ENCODE measurements at places on chromosomes 6 and 20. TPM values are rescaled to one million over a fixed set of nuclear protein-coding genes. Genes with fewer than 3 reads are reported as not detected.

The STX16 gene
- 60.7 TPM for total RNA-seq

The KCNK16 gene
- total RNA-seq, result not detected

The SLCO4A1 gene
- total RNA-seq, result 80.3 TPM

The HLA-DRB5 gene
- total RNA-seq, result 2.8 TPM

The BPIFB1 gene
- total RNA-seq, result not detected

The OR2J3 gene
- not detected for total RNA-seq

The RSPH3 gene
- total RNA-seq, result 20.2 TPM

The GPLD1 gene
- 0.94 TPM for total RNA-seq

The FAM83D gene
- 0.79 TPM for total RNA-seq

The BPIFB4 gene
- not detected for total RNA-seq

The ME1 gene
- 3.3 TPM for total RNA-seq
